Suppressor macrophage (primary cell): ENCODE measurements at places on chromosomes 4 and X.

DNA sequence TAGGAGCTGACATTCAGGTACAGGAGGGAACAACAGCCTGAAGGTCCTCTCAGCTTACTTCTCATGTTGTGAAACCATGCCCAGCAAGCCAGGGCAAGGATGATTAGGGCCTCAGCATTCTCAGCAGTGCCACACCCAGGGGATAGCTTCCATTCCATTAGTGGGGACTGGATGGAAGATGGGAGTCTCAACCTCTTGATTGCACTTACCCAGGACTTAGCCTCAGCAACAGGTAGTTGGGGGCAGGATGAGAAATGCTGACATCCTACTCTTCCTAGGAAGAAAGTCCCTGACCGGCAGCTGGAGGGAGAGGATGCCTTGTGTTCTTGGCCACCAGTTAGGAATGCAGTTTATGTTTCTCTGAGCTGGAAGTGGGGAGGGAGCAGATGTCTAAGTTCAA, 8.8 kb upstream of the BEX3 start:
- DNase-seq: no peak

DNA sequence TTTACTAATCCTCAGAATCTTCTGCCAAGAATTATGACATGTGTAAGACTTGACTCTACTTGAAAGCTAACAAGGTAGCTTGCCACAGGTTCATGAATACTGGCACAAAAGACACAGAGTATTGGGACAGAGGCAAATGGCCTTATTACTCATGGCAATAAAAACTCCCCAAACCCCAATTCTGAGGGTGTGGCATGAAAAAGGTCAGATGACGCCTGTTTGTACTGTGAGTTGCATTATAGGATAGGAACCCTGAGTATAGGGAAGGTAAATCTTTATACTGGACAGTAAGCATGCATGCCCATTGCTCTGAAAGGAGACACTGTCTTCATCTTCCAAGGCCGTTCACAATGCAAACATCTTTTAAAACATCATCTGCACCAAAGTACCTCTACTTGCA, 600.0 kb downstream of the IL1RAPL1 start:
- DNase-seq: no peak

DNA sequence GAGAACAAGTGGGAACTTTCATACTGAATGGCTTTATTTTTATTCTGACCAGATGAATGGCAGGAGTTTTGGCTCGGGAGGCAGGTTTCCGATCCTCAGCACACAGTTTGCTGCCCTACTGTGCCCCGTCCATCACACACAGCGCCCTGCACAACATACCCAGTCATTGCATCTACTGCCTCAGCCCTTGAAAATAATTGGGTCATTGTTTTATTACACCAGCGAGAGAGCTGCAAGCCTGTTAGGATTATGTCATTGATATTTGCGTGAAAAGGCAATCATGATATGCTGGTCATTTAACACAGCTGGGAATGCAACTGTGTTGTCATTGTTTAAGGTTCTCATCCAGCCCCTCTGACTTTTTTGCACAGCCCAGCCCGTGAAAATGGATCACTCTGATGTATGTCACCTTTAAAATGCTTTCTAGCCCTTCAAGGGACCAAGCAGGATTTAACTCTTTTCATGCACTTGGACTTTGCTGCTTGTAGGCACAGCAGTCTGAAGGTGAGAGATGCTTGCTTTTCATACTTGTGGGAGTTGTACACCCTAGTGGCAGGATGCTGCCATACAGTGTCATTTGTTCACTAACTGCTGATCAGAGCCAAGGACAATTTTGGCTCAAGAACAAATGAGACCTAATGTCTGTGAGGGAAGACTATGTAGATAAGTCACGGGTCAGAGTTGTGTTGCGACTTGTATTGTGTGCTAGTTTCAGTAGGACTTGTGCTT, 62.3 kb downstream of the RTL9 start:
- no peak for DNase-seq

DNA sequence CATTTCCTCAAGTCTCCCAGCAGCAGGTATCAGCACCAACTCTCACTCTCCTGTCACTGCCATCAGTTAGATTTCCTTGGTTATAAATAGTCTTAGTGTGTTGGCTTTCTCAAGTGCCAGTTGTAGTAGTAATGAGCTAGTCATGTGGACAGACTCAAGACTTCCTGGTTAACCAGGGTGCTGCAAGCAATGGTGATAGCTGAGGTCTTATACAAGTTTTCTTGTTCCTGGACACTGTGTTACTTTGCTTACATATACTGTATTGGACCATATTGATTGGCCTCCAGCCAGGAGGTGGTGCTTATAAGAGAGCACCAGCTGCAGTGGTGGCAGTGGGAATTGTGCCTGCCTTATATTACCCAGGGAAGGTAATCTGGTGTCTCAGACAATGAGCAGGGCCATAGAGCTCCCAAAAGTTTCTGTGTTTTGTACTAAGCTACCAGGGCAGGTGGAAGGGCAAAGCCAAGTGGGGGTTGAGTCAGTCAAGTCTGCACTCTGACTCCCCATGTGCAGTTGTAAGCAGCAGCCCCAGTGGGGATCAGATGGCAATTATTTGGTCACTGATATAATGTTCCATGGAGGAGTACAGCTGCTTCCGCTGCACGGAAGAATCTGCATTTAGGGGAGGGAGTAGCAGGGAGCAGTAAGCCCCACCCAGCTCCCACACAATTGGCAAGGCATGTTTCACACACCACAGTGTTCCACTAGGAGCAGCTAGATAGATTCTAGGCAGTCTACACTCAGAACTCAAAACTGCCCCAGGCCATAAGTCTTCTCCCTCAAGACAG, 24.1 kb upstream of the ZDHHC15 start:
- DNase-seq: no peak

- DNase-seq: no peak
Observed at GRCh38 chr4:190019023-190019858, 7.8 kb downstream of the FRG2 start.

- peak; percentile 29 for DNase-seq
Observed at GRCh38 chrX:154018518-154019060, 1.1 kb downstream of the IRAK1 start.

- DNase-seq: no peak
Observed at GRCh38 chr4:186554539-186554913, 841 bp downstream of the MTNR1A start.

- no peak for DNase-seq
Observed at GRCh38 chrX:83185887-83186286, 322.2 kb upstream of the POU3F4 start.

DNA sequence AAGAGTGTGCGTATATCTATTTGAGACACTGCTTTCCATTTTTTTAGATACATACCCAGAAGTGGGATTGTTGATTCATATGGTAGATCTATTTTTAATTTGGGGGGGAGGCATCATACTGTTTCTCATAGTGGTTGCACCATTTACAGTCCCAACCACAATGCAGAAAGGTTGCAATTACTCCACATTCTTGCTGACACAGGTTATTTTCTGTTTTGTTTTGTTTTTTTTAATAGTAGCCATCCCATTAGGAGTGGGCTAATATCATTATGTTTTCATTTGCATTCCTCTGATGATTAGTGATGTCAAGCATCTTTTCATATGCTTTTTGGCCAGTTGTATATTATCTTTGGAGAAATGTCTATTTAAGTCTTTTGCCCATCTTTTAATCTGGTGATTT, 15.1 kb upstream of the LHFPL1 start:
- DNase-seq: no peak

DNA sequence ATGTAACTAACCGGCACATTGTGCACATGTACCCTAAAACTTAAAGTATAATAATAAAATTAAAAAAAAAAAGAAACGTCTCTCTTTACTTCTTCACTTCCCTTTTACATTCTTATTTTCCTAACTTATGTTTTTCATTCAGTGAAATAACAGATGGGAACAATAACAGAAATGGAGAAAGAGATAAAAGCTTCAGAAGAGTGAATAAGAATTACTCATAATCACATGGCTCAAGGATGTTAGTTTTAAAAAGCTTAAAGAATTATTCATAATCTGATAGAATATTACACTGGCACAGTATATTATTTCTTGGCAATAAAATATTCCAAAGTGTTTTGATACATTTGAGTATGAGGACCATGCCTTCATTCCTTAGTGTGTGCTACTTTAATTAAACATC, 175.6 kb downstream of the COL25A1 start:
- no peak for DNase-seq

GRCh38 chr4:185902654-185903053, 90.7 kb upstream of the SORBS2 start:
- no peak for DNase-seq

DNA sequence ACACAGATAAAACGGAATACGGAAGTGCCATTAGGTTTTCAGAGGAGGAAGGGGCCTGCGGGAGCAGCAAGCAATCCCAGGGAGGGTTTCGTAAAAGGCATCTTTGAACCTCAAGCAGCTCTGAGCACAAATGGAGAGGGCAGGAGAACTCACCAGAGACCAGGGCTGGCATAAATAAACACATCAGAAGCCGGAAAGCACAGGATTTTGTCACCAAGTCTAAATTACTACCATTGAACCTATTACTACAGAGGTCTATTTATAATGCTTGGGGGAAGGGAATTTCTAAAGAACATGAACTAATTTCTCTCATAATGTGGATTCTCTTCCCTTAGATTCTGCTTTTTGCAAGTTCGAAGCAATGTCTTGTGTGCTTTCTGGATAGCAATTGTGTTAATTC, 39.6 kb upstream of the MBTPS2 start:
- DNase-seq: no peak

DNA sequence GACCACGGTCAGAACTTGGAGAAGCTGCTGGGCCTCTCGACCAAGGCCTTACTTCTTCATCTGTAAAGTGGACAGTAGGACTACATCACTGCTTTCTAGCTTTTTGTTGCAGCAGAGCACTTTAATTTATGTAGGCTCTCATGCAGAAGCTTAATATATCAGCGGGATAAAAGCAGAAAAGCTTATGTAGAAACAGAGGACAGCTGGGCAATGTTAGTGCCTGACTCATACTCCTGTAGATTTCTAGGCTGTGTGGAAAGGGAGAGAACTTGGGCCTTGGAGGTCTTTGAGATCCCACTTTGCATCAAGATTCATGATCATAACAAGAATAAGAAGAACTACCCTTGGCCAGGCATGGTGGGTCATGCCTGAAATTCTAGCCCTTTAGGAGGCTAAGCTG, 91.2 kb downstream of the ARHGAP10 start:
- DNase-seq: peak; percentile 40

DNA sequence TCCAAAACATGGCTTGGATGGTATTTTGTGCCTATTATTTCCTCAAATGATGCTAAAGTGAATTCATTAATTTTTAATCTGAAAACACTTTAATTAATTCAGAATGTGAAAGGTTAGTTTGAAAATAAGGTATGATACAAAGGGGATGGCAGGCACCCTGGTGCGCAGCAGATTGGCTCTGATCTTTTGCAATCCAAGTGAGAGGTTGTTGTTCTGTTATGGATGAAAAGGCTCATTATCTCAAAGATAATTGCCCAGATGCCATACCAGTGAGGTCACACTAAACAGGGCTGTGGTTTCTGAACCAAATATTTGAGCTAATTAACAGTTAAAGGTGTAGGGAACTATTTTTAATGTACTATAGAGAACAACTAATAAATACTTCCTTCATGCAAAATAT, 504.9 kb downstream of the RAPGEF2 start:
- no peak for DNase-seq

GRCh38 chr4:112865443-112865842, 184.0 kb upstream of the ANK2 start:
- no peak for DNase-seq

GRCh38 chrX:40424259-40424658, 156.5 kb upstream of the ATP6AP2 start:
- no peak for DNase-seq

- DNase-seq: no peak
Observed at GRCh38 chr4:114603497-114603896, 4.9 kb downstream of the UGT8 start.

GRCh38 chrX:40952855-40953254, 132.4 kb upstream of the USP9X start:
- peak; percentile 57 for DNase-seq

- no peak for DNase-seq
Observed at GRCh38 chrX:38318606-38319005, 8.7 kb downstream of the RPGR start.

GRCh38 chrX:29903360-29903759, 312.0 kb upstream of the MAGEB2 start:
- DNase-seq: no peak

- DNase-seq: peak; percentile 36
Observed at GRCh38 chrX:51641421-51642021, 22.8 kb upstream of the CENPVL3 start.

DNA sequence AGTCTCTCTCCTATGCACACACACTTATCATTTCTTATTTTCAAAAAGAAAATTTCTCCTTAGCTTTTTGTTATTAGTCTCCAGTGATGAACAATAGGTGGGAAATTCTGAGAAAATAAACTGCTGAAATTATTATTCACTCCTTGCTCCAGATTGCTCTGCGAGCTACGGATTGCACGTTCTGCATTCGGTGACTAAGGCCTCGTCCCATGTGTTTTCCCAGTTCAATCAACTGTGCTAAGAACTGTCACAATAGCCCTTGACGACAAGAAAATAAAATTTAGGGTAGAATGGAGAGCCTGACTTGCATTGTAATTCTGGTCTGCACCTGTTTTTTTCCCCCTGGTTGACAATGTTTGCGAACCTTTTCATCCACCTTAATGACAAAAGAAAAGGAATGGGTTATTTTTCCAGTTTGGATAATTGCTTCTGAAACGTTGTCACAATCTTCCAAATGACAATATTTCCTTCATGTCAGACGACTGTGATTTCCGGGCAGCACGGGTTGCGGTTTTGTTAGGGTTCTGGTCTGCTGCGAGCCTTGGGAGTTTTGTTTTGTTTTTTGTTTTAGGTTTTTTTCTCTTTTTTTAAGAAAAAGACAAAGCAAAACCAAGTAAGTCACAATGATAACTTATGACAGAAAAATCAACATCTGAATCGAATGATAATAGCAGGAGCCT, 124.5 kb upstream of the NOCT start:
- DNase-seq: no peak
